ENCODE measurements at places on chromosomes 13 and 19.
A peak's percentile ranks its signal among the peaks of the same experiment; 100 is the strongest.

DNA sequence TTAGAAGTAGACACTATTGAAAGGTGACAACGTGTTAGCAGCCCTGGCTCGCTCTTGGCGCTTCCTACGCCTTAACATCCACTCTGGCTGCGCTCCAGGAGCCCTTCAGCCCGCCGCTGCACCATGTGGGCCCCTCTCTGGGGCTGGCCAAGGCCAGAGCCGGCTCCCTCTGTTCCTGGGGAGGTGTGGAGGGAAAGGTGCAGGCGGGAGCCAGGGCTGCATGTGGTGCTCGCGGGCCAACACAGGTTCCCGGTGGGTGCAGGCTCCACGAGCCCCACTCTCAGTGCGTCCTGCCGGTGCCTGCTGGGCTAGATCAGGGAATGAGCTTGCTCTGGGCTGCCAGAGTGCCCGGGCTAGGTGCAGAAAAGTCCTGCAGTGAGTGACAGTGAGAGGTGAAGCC lies 1284.3 kb downstream of the OLFM4 start:
- no peak for DNase-seq

DNA sequence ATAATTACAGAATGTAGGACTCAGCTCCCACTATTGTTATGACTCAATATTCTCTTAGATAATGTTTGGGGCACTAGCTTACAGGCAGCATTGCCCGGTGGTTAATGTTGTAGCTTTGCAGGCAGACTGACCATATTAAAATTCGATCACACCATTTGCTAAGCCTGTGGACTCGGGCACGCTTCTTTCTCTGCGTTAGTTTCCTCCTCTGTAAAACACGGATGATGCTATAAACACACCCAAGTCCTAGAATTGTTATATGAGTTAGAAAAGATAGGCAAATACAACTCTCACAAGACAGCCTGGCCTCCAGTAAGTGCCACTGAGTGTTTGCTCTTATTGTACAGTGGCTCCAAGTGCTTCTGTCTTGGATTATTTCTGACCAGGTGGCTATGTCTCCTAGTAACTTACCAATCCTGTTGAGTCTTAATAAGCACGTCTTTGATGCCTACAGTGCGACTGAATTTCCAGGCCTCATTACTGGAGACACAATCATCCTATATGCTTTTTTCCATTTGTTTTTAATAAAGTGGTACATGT lies 50.0 kb upstream of the ALOX5AP start:
- DNase-seq, result no peak

DNA sequence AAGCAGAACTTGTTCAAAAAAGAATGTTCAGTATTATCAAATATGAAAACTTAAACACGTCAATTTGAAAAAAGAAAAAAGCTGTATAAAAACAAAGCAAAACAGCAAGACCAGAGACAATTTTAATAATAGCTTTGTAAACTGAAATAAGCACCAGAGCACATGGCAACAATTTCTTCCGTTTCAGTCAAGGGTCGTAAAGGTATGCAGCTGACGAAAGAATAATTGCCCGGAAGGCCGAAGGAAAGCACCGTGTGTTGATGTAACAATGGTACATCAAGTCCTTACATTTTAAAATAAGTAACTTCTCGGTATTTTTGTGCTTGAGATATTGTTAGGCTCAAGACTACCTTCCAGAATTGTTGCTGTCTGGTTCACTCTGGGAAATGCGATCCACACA lies 1.7 kb downstream of the PROSER1 start:
- DNase-seq, result no peak

DNA sequence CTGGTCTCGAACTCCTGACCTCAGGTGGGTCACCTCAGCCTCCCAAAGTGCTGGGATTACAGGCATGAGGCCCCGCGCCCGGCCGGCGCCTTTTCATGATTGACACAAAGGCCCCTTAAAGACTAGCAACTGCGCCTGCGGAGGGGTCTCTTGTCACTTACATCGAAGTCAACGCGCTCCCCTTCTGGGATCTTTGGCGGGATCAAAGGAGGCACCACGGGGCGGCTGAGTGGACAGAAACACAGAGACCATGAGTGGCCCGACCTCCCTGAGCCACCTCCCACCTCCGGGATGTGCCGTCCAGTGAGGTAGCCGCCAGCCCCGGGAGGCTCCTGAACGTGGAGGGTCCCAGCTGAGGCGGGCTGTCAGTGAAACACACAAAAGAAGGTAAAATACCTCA lies 7.3 kb downstream of the TNNT1 start:
- DNase-seq, result no peak

- no peak for DNase-seq
Measured at GRCh38 chr13:72585254-72585653, 142.2 kb downstream of the MZT1 start.

DNA sequence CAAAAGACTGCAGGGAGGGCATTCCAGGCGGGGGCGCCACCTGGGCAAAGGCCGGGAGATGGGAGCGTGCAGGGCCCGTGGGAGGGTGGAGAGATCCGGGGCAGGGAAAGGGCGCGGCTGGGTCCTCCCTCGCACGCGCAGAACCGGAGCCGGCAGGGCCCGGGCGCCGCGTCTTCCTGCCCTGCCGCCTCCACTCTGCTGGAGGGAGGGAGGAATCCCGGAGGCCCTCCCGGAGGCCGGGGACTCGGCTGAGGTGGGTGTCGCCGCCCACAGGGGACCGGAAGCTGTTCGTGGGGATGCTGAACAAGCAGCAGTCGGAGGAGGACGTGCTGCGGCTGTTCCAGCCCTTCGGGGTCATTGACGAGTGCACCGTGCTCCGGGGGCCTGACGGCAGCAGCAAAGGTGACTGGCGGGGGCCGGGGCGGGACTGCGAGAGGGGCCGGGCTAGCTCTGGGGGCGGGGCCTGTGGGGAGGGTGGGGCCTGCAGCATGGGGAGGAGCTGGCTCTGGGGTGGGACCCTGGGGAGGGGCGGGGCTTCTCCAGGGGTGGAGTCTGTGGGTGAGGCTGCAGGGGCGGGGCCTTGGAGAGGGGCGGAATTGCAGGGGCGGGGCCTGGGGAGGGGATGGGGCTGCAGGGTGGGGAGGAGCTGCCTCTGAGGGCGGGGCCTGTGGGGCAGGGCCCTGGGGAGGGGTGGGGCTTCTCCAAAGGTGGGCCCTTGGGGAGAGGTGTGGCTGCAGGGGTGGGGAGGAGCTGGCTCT lies 51.3 kb downstream of the CELF5 start:
- peak; percentile 20 for DNase-seq

DNA sequence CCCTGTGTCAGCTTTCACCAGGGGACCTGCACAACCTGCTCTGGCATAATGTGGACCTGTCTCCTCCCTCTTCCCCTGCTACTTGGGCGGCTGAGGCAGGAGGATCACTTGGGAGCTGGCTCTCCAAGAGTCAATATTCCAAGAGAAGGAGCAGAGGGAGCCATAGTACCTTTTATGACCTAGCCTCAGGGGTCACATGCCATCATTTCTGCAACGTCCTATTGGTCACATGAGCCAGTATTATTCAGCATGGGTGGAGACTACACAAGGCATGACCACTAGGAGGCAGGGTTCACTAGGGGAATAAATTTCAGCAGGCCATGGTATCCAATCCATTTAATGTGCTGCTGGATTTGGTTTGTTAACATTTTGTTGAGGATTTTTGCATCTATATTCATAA lies 12.0 kb upstream of the SHFL start:
- no peak for DNase-seq

DNA sequence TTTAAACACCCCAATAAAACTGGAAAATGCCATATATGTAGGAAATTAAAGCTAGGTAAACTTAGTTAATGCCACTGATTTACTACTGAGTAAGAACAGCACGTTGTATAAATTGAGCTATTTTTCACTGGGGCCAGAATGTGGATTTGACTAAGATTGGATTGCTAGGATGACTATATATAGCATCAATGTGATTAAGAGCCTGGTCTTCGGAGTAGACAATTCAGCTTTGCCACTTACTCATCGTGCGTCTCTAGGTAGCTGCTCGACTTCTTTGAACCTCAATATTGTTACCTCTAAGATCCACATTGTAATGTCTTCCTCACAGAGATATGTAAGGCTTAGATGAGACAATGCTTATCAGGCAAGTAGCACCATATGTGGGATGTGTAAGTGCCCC lies 462.5 kb downstream of the KLF12 start:
- DNase-seq, result no peak

- DNase-seq, result no peak
Measured at GRCh38 chr19:1084024-1084868, 10.9 kb downstream of the POLR2E start.

GRCh38 chr19:2734589-2735288 lies 5.1 kb downstream of the SLC39A3 start:
- no peak for DNase-seq

GRCh38 chr13:32200741-32201140 lies 114.4 kb downstream of the ZAR1L start:
- no peak for DNase-seq

GRCh38 chr13:29901710-29902631 lies 51.6 kb upstream of the UBL3 start:
- DNase-seq, result no peak

GRCh38 chr13:79625517-79625916 lies 144.6 kb downstream of the NDFIP2 start:
- DNase-seq, result no peak

GRCh38 chr13:38990693-38991092 lies at the start of gene STOML3:
STOML3 (minus strand) TSS chr13:38990831; CDS start chr13:38990721, 110 bp downstream.
- DNase-seq, result no peak

- no peak for DNase-seq
Measured at GRCh38 chr19:14112809-14113385, 4.7 kb downstream of the PRKACA start.

DNA sequence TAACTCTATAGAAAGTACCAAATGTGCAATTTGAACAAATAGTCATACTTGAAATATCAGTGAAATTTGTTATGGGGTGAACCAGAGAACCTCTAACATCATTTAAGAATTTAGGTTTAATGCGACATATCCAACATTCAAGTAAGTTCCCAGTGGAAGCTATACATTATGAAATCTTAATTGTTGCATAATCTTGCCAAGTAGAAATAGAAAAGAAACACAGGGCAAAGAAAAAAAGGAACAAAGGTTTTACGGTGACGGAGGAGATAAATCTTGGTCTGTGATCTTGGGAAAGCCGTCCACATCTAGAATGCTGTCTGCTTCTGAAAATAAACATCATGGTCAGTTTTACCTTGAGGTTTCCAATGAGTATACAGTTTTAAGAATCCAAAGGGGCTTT lies 445.7 kb downstream of the RFC3 start:
- DNase-seq, result no peak

- no peak for DNase-seq
Measured at GRCh38 chr13:25237083-25237482, 50.2 kb downstream of the MTMR6 start.

- no peak for DNase-seq
Measured at GRCh38 chr19:41445575-41445974, 2.6 kb downstream of the ERICH4 start.

GRCh38 chr19:3233116-3233515 lies 8.7 kb downstream of the CELF5 start:
- no peak for DNase-seq

DNA sequence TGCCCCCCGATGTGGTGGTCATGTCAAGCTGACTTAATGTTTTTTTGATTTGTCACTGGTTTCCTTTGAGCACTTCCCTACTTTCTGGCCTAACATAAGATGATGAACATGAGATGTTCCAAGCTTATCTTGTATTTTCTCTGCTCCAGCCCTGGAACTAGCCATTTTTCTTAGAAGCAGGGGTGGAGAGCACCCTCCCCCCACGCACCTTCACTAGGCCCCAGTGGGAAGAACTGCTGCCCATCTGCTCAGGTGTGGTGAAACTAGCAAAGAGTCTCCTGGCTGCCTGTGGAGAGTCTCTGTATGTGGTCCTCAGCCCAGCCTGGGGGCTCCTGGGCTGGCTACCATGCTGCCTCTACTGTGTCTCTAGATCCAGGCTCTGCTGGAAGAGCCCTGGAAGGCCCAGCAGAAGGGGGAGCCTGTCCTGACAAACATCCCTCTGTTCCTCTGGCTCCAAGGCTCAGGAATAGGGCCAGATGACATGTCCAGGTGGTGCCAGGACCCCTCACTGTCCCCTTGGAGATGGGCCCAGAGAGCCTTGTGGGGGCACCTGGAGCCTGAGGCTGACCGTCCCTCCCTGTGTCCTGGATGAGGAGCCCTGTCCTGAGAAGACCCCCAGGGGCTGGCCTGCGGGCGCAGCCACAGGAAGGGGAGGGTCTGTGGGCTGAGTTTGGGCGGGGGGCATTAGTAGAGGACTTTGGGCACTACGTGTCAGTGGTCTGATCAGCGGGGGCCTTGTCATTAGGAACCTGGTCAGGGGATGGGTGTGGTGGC lies 4.8 kb upstream of the ZNF14 start:
- DNase-seq, result no peak
